ENCODE measurements at places on chromosomes 7 and 10. TPM values are rescaled to one million over a fixed set of nuclear protein-coding genes. Genes with fewer than 3 reads are reported as not detected.

GRCh38 chr10:111873621-111874135 is 309.9 kb downstream of the GPAM start:
- H3K27ac ChIP-seq, result no peak overlapping the region
- no peak for DNase-seq
- H3K4me1 ChIP-seq, result no peaks in the 10 kb centered on the region
- H3K4me3 ChIP-seq, result no peak overlapping the region

GRCh38 chr7:157937406-157937805 is 600.6 kb downstream of the DNAJB6 start:
- no peaks in the 10 kb centered on the region for H3K4me1 ChIP-seq
- no peak overlapping the region for H3K27ac ChIP-seq
- H3K4me3 ChIP-seq, result no peak overlapping the region
- no peaks in the 10 kb centered on the region for H3K36me3 ChIP-seq
- H3K27me3 ChIP-seq, result no peaks in the 10 kb centered on the region

CAMK2B gene
- 1.2 TPM for total RNA-seq

- no peaks in the 10 kb centered on the region for H3K27me3 ChIP-seq
- H3K4me1 ChIP-seq, result peaks cover 20% of the 10 kb centered on the region
- peaks cover 9% of the 10 kb centered on the region for H3K36me3 ChIP-seq
Measured at GRCh38 chr7:47550788-47551470, 31.0 kb downstream of the TNS3 start.

- no peak for DNase-seq
- H3K27me3 ChIP-seq, result no peaks in the 10 kb centered on the region
- no peaks in the 10 kb centered on the region for H3K36me3 ChIP-seq
- peaks cover 31% of the 10 kb centered on the region for H3K4me1 ChIP-seq
Measured at GRCh38 chr7:47473499-47474210, 108.3 kb downstream of the TNS3 start.

- DNase-seq, result no peak
- peaks cover 19% of the 10 kb centered on the region for H3K4me1 ChIP-seq
- H3K27me3 ChIP-seq, result no peaks in the 10 kb centered on the region
Measured at GRCh38 chr10:5292196-5292735, 72.5 kb upstream of the UCN3 start.

MPLKIP gene
- total RNA-seq, result 32.2 TPM

- H3K27me3 ChIP-seq, result no peaks in the 10 kb centered on the region
- H3K4me1 ChIP-seq, result no peaks in the 10 kb centered on the region
- no peak overlapping the region for H3K27ac ChIP-seq
- DNase-seq, result no peak
- no peak overlapping the region for H3K4me3 ChIP-seq
- no peaks in the 10 kb centered on the region for H3K36me3 ChIP-seq
Measured at GRCh38 chr10:33100781-33101391, 142.9 kb upstream of the ITGB1 start.

GRCh38 chr7:92417913-92418312 is 29.4 kb upstream of the GATAD1 start:
- no peak overlapping the region for H3K27ac ChIP-seq
- no peaks in the 10 kb centered on the region for H3K27me3 ChIP-seq
- DNase-seq, result no peak
- H3K4me3 ChIP-seq, result no peak overlapping the region
- no peaks in the 10 kb centered on the region for H3K4me1 ChIP-seq

DNA sequence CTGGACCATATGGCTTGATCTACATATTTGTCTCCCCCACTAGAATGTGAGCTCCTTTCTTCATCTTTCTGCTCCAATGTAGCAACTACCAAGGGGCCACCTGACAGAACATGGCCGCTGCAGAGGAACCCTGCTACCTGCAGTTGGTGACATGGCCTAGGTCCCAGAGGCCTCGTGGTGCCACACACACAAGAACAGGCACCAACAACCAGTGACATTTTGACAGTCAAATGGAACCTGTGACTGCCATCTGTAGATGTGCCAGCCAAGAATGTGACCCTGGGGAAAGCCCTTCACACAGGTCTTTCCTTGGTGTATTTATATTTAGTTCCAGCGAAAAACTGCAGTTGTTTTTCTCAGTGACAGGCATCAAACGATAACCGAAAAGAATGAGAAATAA is 67.9 kb upstream of the ANKRD1 start:
- H3K27me3 ChIP-seq, result no peaks in the 10 kb centered on the region
- no peak overlapping the region for H3K4me3 ChIP-seq
- DNase-seq, result no peak
- H3K27ac ChIP-seq, result no peak overlapping the region
- no peaks in the 10 kb centered on the region for H3K4me1 ChIP-seq
- H3K36me3 ChIP-seq, result no peaks in the 10 kb centered on the region
